MCF 10A (cell line): ENCODE measurements at places on chromosomes 11 and 22.

DNA sequence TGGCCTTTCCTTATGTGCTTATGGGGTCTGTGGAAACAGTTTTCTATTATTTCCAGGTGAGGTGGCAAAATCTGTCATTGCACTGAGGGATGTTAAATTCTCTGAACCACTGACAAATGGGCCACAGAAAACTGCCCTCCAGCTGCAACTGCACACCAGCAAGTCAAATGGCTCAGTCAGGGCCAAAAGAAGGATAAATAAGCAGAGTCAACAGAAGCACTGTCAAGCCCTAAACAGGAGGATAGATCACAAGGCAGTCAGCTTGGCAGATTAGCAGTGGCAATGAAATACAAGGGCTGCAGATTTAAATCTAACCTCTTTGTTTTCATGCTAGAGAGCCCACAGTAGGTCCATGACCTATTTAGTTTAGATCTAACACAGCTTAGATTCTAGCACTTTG lies 435.6 kb downstream of the ETS1 start:
- no peak for DNase-seq

DNA sequence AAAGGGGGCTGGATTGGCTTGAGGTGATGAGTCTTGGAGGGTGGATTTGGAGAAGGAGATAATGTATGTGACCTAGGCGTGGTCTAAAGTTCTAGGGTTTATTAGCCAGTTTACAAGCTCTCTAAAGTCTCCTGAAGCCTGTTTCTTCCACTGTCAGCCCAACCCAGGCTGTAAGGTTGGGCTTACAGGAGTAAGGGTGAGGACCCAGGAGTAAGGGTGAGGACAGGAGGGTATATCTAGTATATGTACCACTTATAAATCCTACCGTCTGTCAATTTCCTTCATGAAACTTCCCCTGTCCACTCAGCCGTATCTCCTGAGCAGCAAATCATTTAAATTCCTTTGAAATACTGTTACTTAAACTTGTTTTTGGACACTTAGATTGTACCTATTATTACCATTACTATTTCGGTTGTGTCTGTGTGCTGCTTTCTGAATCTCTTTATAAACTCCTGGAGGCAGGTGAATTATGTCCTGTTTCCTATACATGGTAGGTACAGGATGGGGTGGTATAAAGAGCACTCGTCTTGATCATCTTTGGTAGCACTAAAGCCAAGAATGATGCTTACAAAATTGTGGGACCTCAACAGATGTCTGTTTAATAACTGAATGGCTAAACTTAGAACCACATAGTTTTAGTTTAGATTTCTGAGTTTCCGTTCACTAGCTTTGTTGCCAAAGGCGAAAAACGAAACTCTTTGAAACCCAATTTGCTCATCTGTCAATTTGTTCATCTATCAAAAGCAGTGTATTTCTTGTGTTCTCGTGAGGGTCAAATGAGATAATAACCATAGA lies 192.0 kb downstream of the GRIK4 start:
- DNase-seq, result no peak

GRCh38 chr11:72614381-72614780 lies 59.8 kb downstream of the PDE2A start:
- peak; percentile 23 for DNase-seq

DNA sequence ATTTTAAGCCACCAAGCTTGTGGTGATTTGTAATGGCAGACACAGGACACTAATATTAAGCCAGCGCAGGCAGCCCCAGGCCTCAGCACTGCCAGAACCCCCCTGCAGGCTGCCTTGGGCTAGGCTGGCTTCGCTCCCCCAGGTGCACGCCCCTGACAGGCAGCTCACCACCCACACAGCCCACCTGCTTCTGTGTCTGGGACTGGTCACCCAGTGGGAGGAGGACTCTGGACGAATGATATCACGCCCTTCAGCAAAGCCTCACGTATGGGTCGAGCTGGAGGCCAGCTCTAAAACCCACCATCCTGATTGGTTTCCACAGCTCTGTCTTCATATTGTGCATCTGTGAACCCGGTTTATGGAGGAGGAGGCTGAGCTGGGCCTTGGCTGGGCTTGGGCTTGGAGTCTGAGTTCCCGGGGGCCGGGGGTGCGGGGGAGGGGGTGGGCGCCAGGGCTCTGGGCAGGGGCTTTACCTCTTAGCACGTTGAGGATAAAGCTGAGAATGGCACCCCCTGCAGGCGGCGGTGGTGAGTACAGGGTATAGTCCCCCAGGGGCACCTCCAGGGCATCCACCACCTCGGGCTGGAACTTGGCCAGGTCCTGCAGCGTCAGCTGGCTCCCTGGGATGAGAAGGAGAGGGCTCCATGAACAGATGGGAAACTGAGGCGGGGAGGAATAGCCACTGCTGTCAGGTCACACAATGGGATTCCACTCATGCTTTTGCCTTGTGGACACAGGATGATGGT lies 13.8 kb downstream of the GGT5 start:
- DNase-seq, result no peak

GRCh38 chr11:68403424-68403823 lies 57.1 kb upstream of the PPP6R3 start:
- DNase-seq, result no peak

DNA sequence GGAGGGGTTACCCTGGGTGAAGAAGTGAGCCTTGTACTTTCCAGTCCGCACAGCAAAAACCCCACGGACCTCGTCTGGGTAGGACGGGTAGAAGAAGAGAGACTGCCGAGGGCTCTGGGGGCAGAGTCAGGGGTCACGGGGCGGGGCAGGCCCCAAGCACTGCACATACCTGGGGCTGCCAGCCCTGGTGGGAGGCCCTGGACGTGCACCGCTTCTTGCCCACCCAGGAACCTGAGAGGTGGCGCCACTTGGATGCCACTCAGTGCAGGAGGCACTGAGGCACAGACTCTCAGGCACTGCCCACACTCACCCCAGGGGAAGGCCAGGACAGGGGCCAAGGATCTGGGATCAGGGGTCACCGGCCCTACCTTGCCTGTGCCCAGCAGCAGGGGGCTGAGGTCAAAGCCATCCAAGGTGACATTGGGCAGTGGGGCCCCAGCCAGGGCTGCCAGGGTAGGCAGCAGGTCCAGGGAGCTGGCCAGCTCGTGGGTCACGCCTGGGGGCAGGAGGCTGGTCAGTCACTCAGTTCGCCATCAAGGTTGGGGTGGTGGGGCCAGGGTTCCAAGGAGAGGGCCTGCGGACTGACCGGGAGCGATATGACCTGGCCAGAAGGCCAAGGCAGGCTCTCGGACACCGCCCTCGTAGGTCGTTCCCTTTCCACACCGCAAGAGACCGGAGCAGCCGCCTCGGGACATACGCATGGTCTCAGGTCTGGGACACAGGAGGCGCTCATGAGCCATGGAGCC lies 2.2 kb downstream of the ARSA start:
- no peak for DNase-seq

- DNase-seq, result no peak
Measured at GRCh38 chr22:32311551-32312071, 46.1 kb upstream of the RFPL3 start.

GRCh38 chr11:12981676-12982522 lies 27.2 kb upstream of the RASSF10 start:
- peak; percentile 27 for DNase-seq

DNA sequence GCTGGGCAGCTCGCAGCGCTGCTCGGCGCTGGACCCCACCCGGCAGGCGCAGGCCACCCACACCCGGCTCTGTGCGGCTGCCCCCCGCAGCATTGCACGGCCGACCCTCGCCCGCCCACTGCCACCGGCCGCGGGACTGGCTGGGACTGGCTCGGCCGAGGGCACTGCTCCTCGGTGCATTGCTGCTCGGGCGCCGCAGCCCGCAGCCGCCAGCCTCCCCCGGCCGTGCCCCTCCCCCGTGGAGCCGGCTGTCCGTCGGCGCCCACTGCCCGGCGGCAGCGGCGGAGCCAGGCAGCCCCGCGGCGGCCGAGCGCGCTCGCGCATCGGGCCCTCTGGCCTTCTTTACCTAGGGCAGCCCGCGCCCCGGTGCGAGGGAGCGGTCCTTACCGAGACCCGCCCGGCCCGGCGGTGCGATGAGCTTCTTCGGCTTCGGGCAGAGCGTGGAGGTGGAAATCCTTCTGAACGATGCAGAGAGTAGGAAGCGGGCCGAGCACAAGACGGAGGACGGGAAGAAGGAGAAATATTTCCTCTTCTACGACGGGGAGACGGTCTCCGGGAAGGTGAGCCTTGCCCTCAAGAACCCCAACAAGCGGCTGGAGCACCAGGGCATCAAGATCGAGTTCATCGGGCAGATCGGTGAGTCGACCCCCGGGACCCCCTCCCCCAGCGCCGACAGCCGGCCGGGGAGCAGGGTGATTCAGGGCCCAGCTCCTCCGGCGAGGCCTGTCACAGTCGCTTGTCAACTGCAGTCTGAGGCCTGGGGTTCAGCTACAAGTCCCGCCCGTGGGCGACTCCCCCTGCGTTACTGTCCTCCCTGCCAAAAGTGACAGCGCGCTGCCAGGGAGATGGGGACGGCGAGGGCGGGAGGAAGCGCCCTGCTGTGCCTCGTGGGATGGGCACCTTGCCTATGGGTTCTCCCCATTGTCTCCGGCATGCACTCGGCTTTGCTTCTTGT lies 516 bp downstream of the VPS26B start:
- peak; percentile 49 for DNase-seq

GRCh38 chr11:111735262-111736116 lies 30.7 kb downstream of the PPP2R1B start:
- peak; percentile 99 for DNase-seq

GRCh38 chr22:35258191-35258988 lies 1.1 kb downstream of the HMGXB4 start:
- peak; percentile 36 for DNase-seq

GRCh38 chr11:75023446-75024067 lies 34.8 kb downstream of the NEU3 start:
- no peak for DNase-seq

GRCh38 chr11:69826773-69827172 lies 7.6 kb upstream of the FGF3 start:
- DNase-seq, result no peak

- DNase-seq, result no peak
Measured at GRCh38 chr11:111672949-111673348, 70.7 kb downstream of the SIK2 start.

GRCh38 chr11:24773322-24773721 lies 276.5 kb downstream of the LUZP2 start:
- peak; percentile 23 for DNase-seq

- DNase-seq, result no peak
Measured at GRCh38 chr11:129840236-129840635, 24.6 kb downstream of the TMEM45B start.

- DNase-seq, result no peak
Measured at GRCh38 chr22:37715760-37716159, 18.9 kb downstream of the TRIOBP start.

DNA sequence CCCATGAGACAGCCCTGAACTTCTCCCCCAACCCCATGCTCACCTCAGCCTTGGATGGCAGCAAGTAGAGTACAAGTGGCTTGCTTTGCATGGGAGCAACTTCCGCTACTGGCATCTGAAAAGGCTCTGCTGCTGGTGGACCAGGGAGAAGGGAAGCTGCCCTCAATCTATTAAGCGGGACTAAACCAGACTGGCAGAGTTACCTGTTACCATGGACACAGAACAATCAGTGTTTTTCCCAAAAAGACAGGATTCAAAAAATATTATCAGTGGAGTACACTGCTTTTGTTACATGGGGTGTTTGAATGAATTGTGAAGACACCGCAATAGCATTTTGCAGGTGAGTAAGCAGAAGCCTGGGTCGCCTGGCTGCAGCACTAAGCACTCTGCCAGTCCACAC lies 631.4 kb upstream of the B3GAT1 start:
- no peak for DNase-seq

DNA sequence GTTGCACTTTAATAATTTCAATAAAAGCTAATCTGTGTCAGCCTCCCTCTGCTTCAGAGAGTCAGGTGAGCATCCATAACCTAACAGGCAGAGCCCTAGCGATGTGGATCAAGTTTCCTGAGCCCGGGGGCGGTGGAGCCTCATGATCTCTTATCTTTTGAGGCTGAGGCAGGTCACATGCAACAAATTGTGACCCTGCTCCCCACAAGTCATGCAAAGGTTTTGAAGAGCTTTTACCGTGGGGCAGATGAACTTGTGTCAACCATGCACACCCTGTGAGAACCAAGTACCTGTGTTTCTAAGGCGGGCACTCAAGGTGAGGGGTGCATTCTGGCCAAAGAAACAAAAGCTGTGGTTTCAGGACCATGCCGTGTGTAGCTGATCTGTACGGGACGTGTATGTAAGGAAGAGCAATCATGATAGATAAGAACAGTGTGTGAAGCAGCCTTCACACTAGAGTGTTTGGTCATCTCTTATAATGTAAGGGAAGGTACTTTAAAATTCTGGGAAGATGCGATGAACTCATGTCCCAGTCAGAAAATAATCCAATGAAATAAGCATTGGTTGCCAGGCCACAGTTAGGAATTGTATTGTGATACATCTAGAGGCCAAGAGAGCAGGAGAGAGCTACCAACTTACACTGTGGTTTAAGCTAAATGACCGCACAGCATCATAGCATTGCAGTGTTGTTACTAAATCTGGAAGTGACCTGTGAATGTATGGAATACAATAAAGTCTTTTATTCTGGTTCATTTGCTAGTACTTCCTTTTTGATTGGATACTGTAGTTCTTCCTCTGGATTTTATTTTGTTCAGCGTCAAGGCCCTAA lies 49.8 kb downstream of the DKK3 start:
- no peak for DNase-seq

- peak; percentile 59 for DNase-seq
Measured at GRCh38 chr22:38953577-38954413, 3.6 kb upstream of the APOBEC3A start.

DNA sequence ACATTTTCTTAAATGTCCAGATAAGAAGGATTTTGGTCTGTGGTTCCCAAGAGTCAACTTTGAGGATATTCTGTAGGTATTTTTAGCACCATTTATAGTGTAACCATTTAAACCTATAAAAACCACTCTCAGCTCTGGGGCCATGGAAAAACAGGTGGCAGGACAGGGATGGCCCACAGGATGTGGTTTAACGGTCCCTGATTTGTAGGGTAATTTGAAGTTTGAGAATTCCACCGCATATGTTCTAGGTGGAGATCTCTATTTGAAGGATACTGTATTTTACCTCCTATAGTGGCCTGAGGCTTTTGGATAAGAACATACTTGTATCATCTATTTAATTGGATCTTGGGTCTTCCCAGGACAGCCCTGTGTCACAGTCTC lies 62.4 kb upstream of the IGLL5 start:
- no peak for DNase-seq

DNA sequence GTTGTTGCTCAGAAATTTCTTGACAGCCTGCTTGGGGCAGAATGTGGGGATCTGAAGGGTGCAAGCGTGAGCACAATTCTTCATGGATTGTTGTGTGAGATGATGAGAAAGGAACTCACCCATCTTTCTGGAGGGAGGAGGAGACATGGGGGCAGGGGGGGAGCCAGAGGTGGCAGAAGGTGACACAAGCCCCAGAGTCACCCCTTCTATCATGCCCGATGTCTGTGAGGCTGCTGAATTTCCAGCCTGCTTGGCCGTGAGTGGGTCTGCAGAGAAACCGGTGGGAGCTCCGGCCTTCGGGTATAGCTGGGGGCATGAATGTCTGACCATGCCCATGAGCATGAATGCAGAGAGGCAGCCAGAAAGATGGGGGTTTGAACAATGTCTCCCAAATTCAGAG lies 870.7 kb downstream of the TBC1D22A start:
- DNase-seq, result no peak

DNA sequence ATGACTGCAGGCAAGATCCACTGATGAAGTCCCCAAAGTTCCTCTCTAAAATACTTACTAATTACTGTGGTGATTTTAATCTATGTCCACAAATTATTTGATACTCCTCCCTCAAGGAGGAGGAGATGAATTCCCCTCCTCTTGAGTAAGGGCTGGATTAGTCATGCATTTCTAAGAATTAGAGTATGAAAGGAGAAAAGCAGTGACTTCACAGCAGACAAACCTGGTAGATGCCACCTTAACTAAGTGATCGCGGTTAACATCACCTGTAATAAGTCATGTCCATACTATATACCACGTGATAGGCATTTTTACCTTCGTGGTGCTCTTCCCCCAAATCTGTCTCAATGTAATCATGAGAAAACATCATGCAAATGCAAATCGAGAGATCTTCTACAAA lies 52.0 kb upstream of the TSPAN18 start:
- DNase-seq, result peak; percentile 9
